ENCODE measurements at places on chromosomes 4 and X.

DNA sequence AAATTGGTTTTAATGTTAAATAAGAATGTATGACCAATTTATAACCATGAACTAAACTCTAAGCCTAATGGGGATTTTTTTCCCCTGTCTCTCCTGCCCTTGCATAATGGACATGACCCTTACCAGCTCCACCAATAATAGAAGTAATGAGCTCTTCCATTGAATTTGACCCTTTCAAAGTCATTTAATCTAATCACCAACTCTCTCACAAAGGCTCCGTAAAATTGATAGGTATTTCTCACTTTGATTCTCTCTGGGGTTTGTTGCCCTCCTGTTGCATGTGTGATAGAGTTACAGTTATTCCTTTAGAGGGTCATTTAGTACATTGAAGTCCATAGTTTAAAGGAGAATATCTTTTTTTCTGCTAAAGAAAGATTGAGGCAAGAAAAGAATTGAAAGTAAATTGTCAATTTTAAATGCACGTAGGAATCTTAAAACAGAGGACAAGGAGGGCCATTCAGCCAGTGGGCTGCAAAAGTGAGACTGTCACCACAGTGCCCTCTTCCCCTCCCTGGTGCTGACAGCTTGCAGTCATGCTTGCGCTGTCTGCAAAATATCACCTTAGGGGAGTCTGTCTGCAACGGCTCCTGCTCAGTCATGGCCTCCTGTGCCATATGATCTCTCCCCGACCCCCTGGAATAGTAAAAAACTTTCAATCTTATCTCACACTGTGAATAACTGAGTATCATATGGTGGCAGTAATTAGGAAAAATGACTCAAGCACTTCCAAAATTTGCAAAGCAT is 307.5 kb upstream of the GNPDA2 start:
- DNase-seq = no peak

DNA sequence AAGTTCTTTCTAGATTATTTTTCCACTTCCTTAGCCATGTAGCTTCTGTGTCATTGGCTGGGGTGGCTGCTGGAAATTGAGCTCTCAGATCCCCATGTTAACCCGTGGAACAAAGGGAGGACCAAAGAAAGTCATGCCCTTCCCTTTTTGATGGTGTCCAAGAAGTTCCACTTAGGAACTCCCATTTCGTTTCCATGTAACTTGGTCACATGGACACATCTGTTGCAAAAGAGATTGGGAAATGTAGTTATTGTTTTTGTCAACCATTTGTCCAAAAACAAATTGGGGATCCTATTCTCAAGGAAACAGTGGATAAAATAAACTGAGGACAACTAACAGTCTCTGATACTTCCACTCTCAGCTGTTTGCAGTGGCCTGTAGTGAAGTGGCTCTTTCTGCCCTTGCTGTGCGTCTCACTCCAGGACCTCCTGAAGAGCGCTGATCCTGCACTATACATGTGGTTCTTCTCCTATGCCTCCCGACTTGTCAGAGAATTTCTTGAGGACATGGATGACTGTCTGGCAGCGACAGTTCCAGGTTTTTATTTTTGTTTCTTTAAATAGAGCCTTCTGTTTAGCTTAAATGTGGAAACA is 125.3 kb upstream of the LNX1 start:
- DNase-seq = no peak

GRCh38 chr4:52618795-52619590 is 40.1 kb downstream of the USP46 start:
- no peak for DNase-seq

DNA sequence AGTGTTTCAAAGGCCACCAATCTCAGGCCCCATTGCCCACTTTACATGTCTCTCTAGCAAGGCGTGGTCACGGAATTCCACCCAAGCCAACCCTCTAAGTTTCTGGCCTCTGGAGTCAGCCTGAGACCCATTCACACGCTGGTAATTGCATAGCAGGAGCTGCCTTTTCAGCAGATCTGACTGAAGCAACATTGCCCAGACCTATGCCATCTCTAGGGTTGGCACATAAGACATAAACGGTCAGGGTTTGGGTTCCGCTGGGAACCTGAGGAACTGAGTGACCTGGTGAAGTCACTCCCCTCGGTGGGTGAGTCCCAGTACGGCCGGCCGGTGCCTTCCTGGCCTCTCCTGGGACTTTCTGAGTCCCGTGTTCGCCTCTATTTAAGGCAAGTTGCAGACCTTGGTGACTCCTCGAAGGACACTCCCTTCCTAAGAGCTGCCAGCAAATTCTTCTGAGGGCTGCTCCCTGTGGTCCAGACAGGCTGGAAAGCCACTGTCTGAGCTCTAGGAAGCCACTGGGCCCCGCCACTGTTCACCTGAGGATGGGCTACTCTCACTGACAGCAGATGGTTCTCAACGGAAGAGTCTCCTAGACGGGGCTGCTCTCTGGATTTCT is 15.9 kb downstream of the CTAG1A start:
- no peak for DNase-seq

DNA sequence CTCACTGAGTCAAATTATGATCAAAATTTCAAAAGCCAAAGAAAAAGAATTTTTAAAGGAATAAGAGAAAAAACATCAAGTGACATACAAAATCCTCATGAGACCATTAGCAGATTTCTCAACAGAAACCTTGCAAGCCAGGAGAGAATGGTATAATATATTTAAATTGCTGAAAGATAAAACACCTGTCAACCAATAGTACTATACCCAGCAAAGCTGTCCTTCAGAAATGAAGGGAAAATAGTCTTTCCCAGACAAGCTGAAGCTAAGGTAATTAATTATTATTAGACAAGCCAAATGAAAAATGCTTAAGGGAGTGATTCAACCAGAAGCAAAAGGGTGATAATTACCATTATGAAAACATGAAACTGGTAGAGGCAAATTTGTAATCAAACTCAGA is 104.2 kb upstream of the TET2 start:
- no peak for DNase-seq

- DNase-seq = no peak
These were observed 278.7 kb downstream of the RCHY1 start for GRCh38 chr4:75235359-75235951.

DNA sequence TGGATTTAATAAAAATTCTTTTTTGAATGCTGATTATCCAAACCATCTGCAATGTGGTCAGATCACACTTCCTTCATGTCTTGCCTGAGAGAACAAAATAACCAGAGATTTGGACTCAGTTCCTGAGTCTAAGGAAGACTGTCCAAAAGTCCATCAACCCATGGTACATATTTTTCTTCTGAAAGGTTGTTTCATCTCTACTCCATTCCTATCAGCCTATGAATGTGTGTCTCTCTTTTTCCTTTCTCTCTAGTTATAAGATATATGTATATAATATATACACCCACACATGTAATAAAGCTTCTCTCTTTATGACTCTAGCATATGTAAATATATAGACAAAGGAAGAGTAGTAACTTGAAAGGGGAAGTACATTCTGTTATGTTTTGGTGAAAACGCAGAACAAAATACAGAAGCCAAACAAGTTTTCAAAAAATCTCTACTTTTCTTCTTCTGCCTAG is 226.9 kb downstream of the ARHGAP24 start:
- DNase-seq = no peak

DNA sequence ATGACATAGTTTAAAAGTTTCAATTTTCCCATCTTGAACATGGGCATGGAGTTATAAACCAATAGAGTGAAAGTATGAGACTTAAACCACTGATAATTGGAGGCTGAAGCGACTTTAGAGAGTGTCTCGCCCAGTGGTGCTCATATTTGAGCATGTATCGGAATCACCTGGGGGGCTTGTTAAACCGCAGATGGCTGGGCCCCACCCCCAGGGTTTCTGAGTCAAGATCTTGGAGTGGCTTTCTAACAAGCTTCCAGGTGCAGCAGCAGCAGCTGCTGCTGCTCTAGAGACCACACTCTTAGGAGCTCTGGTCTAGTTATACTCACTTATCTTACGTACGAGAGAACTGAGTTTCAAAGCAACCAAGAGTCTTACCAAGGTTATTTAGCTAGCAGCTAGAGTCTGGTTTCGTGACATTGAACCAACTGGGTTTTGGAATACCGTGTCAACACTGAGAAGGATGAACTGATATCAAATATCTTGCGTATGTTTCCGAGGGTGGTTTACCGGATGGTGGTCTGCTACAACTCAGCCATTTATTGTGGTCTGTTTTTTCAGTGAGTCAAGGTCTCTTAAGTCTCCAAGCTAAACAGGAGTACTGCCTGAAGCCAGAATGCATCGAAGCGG is 5.9 kb downstream of the PHEX start:
- DNase-seq = no peak

DNA sequence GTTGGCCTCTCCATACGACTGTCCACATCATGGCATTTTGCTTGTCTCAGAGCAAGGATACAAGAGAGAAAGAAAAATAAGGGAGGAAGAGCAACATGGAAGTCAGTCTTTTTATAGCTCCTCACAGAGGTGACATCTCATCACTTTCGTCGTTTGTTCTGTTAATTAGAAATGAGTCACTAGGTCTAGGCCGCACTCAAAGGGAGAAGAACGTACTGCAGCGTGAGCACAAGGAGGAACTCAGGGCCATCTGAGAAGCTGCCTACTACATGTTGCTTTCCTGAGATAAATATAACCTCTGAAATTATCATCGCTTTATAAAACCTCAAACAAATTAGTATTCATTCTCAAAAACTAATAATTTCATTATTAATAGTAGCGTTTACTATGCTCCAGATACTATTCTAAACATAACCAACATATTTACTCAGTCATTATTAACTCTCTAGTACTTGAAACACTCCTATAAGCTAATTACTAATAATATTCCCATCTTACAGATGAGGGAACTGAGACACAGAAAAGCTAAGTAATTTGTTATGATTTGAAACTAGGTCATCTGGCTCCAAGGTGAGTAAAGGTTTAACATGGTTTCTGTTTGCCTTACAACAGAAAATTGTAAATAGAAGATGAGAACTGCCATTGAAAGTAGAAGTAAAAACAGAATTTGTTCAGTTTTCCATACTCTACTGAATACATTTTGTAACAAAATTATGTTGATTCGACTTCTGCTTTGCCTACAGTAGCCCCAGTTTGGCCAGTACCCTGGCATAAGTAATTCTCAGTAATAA is 213.2 kb upstream of the UGT8 start:
- no peak for DNase-seq

GRCh38 chr4:1855333-1856070 is 454 bp downstream of the LETM1 start:
- peak; percentile 41 for DNase-seq

DNA sequence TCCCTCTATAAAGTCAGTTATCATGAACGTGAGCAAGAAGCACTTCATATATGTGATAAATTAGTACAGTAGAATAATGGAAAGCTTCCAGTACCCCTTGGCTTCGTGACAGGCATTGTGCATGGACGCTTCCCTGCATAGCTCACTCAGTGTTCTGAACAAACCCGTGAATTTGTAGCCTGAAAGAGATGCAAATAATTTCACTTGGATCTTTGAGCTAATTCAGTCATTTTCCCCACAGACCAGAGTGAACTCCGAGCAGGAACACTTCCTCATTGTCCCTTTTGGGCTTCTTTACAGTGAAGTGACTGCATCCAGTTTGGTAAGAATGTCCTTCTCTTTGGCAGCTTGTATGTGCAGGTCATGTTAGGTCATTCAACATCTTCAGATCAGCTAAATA is 50.1 kb downstream of the ADD1 start:
- DNase-seq = no peak

All from right hindlimb (tissue), 1 donor.